Activated CD4-positive, alpha-beta T cell treated with anti-CD3 and anti-CD28 coated beads for 4 hours (primary cell): ENCODE measurements at places on chromosomes 4 and X.

DNA sequence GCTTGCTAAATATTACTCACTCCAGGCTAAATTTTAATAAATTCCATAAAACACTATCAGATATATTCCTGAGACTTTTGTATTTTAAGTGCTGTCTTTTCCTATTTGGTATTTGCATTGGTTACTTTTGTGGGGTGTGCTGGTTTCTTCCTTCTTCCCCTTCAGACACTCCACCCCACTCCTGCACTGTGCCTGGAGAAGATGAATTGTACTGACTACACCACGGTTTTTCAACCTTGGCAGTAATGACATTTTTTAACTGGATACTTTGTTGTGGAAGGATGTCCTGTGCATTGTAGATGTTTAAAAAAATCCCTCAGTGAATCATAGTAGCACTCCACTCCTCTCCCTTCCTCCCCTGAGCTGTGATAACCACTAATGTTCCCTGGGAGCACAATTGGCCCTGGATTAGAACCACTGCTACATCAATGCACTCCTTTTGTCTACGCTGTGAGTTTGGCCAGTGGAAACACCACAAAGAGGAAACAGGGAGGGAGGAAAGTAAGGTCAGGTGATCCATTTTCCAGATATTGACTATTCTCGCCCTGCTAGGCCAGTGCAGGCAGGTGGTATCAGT, 36.3 kb downstream of the SNCA start:
- DNase-seq: no peak

DNA sequence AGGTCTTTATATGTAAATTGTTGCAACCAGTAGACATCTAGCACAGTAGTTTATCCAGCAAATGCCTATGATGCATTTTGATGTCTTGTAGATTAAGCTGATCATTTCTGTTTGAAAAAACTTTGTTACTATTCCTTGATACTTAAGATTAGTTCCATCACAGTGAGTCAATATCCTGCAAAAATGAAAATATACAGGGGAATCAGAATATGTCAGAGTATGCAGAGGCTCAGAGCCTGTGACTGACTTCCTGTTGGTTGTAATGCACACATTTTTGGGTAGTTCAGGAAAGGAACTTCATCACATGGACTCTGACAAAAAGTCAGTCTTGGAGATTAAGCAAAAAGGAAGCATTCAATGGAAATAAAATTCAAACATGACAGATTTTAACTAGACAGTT, 815.5 kb downstream of the FAT4 start:
- DNase-seq: no peak

- no peak for DNase-seq
Observed at GRCh38 chr4:150358691-150359090, 223.3 kb upstream of the MAB21L2 start.

- DNase-seq: no peak
Observed at GRCh38 chrX:112759512-112759911, 79.8 kb upstream of the LHFPL1 start.

DNA sequence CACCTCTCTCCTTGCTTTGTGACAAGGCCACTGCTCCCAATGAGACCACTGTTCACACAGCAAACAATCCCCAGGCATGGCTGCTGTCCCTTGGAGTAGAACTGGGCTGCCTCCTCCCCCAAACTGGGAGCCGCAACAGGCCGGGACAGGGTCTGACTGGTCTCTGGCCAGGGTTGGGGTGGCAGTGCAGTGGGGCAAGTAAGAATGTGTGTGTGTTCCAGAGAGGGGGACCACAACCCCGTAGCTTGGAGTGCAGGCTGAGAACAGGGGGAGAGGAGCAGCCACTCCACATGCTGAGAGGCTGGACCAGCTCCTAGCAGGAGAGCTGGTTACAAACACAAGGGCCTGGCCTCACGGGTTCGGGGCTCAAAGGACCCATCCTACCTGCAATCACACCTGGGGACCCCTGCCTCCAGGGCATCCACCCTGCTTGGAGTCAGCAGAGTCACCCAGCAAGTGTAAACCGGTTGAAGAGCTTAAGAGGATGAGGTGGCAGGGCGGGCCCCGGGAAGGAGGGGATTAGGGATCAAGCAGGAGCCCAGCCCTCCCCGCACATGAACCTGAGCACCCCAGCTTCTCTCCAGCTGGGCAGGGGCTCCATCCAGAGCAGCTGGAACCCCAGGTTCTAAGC, 3.8 kb upstream of the ZNF185 start:
- no peak for DNase-seq

- no peak for DNase-seq
Observed at GRCh38 chr4:100082852-100083251, 107.4 kb downstream of the DDIT4L start.

- no peak for DNase-seq
Observed at GRCh38 chr4:37244583-37245390, at the start of gene NWD2. NWD2 (plus strand) TSS chr4:37244743; CDS start chr4:37245068, 325 bp downstream.

DNA sequence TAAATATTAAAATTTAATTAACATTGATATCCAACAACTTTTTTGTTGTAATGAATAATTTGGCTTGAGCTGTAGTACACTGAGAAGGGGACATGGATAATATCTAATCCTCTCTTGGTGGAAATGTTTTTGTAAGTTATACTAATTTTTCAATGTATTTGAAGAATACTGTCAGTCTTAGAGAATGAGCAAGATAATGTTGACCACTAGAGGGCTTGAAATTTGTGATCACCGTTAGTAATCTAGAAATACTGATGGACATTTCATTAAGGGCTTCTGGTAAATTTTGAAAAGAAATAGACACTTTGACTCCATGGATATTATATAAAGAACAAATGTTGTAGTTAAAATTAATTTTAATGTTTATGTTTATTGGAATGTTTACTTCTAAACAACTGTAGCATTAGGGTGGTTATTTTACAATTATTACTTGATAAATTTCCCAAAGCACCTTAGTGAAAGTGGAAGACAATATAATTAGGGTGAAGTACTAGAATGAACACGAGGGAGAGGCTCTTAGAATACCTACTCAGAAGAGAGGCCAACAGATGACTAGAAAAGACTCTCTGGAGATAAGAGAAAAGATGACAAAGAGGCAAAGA, 20.0 kb upstream of the CAMK2D start:
- DNase-seq: no peak

DNA sequence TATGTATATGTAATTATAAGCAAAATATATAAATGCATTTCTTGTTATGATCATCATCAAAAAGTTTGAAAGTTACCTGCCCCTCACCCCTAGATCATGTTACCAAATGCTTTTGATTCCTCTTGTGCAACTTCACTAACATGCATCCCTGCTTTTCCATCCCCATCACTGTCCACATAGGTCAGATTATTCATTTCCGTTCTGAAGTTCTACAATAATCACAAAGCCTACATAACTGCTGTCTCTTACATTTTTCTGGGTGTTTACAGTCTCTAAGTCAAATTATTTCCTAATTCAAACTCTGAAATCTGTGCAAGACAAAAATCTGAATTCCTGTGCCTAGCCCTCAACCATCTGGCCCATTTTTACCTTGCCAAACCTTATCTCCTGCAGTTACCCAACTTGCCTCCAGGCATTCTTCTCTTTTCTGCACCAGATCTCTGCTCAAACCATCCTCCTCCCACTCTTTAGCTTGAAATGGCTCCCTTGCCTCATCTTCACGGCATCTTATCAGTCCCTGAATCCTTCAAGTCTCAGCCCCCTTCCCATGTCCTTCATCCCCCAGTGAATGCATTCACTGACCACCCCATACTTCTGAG, 42.4 kb upstream of the SLC39A8 start:
- no peak for DNase-seq

DNA sequence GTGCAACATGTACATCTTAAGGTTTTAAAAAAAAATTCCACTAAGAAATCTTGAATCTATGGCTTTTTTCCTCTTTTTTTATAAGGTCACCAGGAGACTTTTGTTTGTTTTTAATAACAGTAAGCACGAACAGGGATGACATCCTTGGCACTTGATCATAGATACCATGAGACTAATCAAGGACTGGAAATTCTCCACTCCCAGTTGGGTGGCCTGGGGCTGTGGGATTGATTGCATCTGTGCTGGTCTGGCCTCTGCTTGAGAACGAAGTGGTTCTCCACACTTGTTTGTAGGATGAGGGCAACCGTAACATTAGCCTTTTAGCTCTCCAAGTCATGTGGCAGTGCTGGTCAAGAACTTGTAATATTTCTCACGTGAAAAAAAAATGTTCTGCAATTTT, 35.4 kb downstream of the SNX25 start:
- no peak for DNase-seq

- DNase-seq: no peak
Observed at GRCh38 chrX:107979534-107979933, 2.6 kb downstream of the TEX13B start.

- DNase-seq: no peak
Observed at GRCh38 chr4:85928775-85929591, 430.9 kb downstream of the MAPK10 start.

DNA sequence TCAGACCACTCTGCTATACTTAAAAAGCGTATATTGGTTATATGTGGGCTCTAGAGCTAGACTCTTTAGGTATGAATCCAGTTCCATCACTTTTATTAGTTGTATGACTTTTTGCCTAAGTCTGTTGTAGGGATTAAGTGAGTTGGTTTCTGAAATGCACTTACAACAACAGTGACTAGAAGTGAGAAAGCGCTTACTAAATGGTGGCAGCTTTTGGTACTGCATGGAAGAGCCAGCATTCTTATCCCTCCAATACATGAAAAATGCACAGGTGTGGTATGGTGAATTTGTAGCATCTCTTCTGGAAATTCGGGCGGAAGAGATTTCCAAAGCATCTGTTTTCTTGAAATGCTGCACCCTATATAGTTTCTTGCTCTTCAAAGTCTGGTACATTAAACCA, 117.1 kb downstream of the SPANXA1 start:
- DNase-seq: no peak

DNA sequence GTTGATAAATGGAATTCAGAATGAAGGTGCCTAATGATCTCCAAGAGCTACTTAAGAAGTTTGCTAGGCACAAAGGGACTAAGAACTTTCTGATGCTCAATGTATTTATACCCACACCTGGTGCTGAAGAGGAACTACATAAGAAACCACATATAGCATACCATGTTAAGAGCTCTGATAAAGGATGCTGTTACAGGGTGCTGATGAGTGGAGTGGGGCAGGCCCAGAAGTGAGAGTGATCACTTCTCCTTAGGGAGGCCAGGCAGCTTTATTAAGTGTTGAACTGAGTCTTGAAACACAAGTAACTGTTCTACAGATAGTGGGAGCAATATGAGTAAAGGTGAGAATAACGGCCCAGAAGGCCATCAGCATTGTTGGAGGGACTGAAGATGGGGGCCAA, 68.3 kb upstream of the CHRDL1 start:
- no peak for DNase-seq

- no peak for DNase-seq
Observed at GRCh38 chr4:7949759-7950158, 10.1 kb upstream of the AFAP1 start.

DNA sequence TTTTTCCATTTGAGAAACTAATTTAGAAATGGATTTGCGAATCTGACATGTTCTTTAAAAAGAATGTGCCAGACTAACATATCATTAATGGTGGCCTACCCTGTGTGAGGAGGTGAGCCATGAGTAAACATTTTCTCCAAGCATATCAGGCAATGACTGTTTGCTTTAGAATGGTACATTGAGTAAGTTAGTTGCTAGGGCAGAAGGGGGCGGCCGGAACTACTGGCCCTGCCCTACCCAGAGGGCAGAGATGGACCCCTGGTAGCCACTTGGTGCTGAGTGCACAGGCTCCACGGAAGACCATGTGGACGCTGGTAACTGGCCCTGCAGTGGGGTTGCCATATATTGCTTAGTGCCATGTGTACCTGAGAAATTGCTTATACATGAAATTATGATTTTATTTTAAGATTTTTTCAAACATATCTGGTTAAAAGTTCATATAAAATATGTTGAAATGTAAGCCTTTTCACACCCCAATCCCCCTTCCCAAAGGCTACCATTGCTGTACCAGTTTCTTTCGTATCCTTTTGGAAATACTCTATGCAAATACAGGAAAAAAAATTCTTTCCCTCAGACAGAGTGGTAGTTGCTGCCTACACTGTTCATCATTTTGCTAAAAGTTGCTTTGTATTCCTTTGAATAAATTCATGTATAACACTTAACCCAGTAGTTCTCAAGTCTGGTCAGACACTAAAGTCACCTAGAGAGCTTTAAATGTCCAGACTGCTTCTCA, 8.8 kb downstream of the FNIP2 start:
- DNase-seq: no peak

GRCh38 chr4:153038623-153039311, 102.6 kb downstream of the FHDC1 start:
- no peak for DNase-seq

GRCh38 chrX:73965833-73966232, 338.1 kb upstream of the ZCCHC13 start:
- DNase-seq: no peak

DNA sequence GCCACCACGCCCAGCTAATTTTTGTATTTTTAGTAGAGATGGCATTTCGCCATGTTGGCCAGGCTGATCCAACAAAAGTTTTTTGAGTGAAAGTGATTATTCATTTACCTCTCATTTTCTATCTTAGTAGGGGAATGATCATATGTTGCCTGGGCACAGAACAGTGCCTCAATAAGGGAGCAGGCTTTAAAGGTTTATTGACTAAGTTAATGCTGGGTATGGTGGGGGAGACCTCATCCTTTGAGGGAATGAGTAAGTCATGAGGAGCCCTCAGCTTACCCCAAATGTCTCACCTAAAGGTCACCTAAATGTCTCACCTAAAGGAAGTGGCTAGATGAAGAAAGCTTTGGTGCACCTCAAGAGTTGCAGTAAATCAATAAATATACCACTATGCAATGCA, 109.0 kb downstream of the CLCN4 start:
- no peak for DNase-seq

- DNase-seq: no peak
Observed at GRCh38 chrX:115591856-115592842, 31.2 kb downstream of the PLS3 start.

DNA sequence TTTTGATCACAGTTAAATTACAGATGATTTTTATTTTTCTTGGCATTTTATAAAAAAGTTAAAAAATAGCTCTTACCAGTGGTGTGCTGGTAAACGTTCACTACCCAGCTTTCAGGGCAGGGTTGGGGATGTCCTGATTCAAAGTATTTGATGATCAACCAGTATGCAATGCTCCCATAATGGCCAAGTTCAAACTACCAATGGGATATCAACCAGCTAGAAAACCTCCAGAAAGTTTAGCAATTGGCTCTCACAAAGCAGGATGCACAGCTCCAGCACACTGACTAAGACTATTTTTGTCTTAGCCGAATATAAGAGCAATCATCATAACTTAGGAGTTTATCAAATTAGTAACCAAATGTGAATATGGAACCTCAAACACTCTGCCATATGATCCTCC, 108.0 kb upstream of the PDE5A start:
- DNase-seq: no peak

- DNase-seq: no peak
Observed at GRCh38 chr4:183852910-183853547, 52.1 kb upstream of the STOX2 start.

DNA sequence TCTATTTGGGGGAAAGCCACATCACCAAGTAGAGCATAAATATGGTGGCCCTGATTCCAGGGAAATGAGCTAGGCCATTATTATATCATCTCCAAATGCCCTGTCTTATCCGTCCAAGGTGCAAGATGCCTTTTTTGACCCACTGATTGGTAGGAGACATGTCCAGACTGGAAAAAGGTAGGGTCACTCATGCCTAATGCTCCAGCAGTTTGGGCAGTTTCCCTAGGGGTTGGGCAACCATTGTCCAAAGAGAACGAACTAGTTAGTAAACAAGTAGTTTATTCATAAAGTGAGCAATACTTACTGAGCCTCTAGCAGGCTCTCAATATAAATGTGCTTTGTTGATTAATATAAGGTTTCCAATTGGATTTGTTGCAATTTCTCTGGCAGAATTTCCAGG, 6.2 kb downstream of the FHDC1 start:
- DNase-seq: no peak
